Endodermal cell (in vitro differentiated cells): ENCODE measurements at places on chromosomes 16 and 17. TPM values are rescaled to one million over a fixed set of nuclear protein-coding genes. Genes with fewer than 3 reads are reported as not detected.

The CD300E gene
- 1.3 and 1.5 TPM in 2 replicates for total RNA-seq

The HOXB5 gene
- total RNA-seq = not detected in 3 replicates

The UTS2R gene
- 0.38 TPM in 1 of 3 replicates, not detected in the others for total RNA-seq

The ATP6V0C gene
- 176 and 185 TPM in 2 replicates for total RNA-seq

The PPY gene
- total RNA-seq = not detected in 2 replicates

The ADAP2 gene
- 1.8 to 2.5 TPM (median 1.9 TPM) in 3 replicates for total RNA-seq

The SHBG gene
- total RNA-seq = 1.9 and 2.4 TPM in 2 replicates

The SLC6A2 gene
- 1.1 and 1.2 TPM in 2 replicates for total RNA-seq

The ZG16 gene
- total RNA-seq = not detected in 2 replicates

The NPTX1 gene
- total RNA-seq = 1.5 and 2.3 TPM in 2 replicates

The UMOD gene
- not detected in 3 replicates for total RNA-seq

The ANKFN1 gene
- not detected in 3 replicates for total RNA-seq

The TP53 gene
- total RNA-seq = 113 and 118 TPM in 2 replicates

The MT1M gene
- total RNA-seq = 0.29 TPM in 1 of 2 replicates, not detected in the other

The GAS2L2 gene
- 0.09 TPM in 1 of 2 replicates, not detected in the other for total RNA-seq

The SLC22A31 gene
- 9.7 and 11.4 TPM in 2 replicates for total RNA-seq

The MYH2 gene
- total RNA-seq = 0.86 and 0.99 TPM in 2 replicates

The DYNLRB2 gene
- 0.59 TPM in 1 of 2 replicates, not detected in the other for total RNA-seq

The DHRS7C gene
- not detected in 3 replicates for total RNA-seq

The C17orf100 gene
- 2.7 to 4.8 TPM (median 3.1 TPM) in 3 replicates for total RNA-seq

The MPP3 gene
- total RNA-seq = 5.7 to 6.8 TPM (median 6.6 TPM) in 3 replicates

The ENGASE gene
- 33.8 to 40.8 TPM (median 34.3 TPM) in 3 replicates for total RNA-seq

The FOXN1 gene
- not detected in 2 replicates for total RNA-seq

The SMIM36 gene
- total RNA-seq = not detected in 3 replicates

The CLEC18C gene
- total RNA-seq = 0.25 TPM in 1 of 2 replicates, not detected in the other

The ZFP3 gene
- 1.0 and 1.3 TPM in 2 replicates for total RNA-seq
